ENCODE measurements at places on chromosomes 7 and 10.

GRCh38 chr7:116030651-116031276 is at the start of gene TFEC:
Gene TFEC (minus strand): TSS chr7:116030763. CDS start chr7:115984441, 46,322 bp downstream.
- DNase-seq, result no peak

DNA sequence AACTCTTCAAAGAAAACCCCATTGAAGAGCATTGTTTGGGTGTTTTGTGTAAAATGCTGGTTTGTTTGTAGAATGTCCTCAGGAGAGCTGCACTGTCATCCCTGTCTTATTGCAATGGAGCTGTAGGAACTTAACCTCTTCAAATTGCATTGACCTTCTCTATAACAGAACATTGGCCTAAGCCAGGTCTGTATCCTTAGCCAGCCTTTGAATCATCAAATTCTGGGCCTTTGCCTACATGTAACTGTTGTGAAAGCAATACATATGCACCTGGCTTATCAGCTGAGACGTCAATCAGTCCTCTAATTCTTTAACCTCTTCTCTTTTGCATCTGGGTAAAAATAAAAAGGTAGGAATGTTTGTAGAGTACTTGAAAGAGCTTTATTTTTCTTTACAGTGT is 196.0 kb downstream of the CSTF2T start:
- no peak for DNase-seq

DNA sequence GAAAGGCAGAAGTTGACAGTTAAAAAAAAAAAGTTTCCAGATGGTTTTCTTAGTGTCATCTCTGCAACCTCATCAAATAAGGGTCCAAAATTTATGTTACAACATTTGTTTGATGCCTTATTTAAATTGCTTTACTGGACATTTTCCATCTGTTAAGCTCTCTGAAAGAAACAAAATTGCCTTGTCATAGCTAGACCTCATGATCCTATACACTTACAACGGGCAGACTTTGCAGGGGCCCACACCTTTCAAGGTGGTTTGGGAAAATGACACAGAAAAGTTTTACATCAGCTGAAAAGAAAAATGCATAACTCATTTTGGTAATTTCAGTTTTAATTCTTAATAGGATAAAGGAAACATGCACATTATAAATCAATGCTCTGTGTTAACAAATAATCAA is 1.4 kb upstream of the TES start:
- DNase-seq, result no peak

DNA sequence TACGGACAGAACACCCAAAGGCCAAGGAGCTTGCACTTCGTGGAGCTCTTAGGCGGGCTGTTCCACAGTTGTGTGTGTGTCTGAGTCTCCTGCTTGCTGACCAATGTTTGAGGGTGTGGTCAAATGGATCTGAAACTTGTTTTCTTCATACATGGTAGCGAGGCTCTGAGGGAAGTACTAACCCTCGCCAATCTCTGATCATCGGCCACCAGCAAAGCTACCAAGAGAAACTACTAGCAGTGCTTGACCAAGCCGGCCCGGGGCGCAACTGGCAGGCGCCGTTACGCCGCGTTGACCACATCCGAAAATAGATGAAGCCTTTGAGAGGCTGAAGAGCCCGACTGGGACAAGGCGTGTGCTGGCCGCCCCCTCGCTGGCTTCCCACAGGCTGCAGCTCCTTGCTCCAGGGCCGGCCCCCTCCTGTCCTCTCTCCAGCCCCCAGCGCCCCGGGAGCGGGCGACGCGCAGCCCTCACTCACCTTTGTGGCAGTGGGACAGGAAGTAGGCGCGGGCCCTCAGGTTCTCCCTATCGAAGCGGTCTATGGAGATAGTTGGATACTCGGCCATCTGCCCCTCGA is 384 bp downstream of the DCLRE1C start:
- DNase-seq, result peak; percentile 83
